ENCODE measurements at places on chromosomes 6 and 20.

- peak; percentile 90 for DNase-seq
Measured at GRCh38 chr6:11460837-11461661, 76.5 kb upstream of the TMEM170B start.

DNA sequence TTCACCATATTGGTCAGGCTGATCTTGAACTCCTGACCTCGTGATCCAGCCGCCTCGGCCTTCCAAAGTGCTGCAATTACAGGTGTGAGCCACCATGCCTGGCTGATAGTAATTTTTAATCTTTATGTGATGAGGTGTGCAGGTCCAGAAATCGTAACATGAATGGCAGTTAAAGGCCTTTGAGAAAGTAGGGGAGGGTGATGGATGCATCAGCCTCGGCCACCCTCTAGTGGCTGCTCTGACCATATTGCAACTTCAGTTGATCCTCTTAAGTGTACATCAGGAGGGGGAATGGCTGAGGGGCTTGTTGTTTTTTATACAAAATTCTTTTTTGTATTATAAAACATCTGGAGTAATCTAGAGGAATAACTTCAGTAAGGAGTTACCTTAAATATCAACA is 193.0 kb downstream of the ZFAND3 start:
- peak; percentile 63 for DNase-seq

DNA sequence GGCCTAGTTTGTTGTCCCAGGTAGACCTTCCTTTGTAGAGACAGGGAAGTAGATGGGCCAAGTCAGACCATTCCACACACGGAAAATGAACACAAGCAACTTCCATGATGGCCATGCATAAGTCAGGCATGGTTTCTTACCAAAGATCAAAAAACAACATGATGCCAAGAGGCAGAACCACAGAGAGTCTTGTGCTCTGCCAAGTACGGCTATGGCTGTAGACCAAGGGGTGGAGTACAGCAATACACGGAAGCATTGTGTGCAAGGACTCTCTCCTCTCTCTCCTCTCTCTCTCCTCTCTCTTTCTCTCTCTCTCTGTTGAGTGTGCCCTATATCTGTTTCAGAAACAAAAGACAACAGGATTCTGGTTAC is 4.8 kb upstream of the DUSP22 start:
- no peak for DNase-seq

GRCh38 chr6:9139746-9140145 is 704.4 kb upstream of the SLC35B3 start:
- DNase-seq, result no peak

GRCh38 chr6:139133262-139134063 is 1.4 kb upstream of the HECA start:
- peak; percentile 73 for DNase-seq

GRCh38 chr20:54172856-54173652 is 732 bp downstream of the CYP24A1 start:
- no peak for DNase-seq

DNA sequence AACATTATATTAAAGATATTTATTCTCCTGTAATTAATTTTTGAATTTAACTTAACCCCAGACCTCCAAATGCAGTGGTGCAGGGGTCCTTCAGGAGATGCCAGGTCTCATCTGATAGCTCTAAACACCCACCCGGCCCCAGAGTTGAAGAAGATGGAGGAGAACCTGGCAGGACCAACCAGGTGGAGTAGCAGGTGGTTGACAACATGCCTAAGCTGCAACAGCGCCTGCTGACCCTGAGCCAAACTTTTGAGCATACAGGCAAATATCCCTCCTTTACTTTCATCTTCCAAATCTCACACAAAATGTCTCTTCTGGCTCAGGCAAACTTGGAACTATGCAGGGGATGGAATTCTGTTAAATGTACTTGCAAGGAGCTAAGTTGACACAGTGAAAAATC is 145.3 kb upstream of the TCF21 start:
- no peak for DNase-seq

DNA sequence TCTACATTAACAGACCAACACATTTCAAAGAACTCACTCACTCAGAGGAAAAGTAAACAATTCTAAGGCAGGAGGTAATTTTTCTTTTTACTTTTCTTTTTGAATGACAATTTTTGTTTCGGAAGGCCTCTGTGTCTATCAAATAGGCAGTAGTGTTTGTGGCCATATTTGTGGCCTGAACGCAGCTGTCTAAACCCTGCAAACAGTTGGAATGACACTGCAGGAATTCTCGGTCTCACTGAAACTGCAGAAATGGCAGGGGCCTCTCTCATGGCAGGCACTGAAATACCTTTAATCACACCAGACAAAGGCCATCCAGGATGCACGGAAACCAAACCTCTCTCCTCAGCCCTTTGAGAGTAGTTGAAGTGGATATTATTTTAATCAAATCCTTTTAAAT is 30.4 kb downstream of the FYN start:
- no peak for DNase-seq

DNA sequence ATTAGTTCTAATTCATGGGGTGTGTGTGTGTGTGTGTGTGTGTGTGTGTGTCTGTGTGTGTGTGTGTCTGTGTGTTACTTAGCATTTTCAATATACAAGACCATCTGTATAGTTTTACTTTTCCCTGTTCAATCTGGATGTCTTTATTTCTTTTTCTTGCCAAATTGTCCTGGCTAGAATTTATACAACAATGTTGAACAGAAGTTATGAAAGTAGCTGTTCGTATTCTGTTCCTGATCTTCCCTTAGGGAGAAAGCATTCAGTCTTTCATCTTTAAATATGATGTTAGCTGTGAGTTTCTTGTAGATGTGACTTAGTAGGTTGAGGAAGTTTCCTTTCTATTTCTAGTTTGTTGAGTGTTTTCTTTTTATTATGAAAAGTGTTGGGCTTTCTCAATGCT is 334.7 kb upstream of the RNF24 start:
- no peak for DNase-seq

- no peak for DNase-seq
Measured at GRCh38 chr6:121437851-121438651, 2.6 kb downstream of the GJA1 start.

- DNase-seq, result no peak
Measured at GRCh38 chr6:68919537-68919936, 284.5 kb downstream of the ADGRB3 start.

DNA sequence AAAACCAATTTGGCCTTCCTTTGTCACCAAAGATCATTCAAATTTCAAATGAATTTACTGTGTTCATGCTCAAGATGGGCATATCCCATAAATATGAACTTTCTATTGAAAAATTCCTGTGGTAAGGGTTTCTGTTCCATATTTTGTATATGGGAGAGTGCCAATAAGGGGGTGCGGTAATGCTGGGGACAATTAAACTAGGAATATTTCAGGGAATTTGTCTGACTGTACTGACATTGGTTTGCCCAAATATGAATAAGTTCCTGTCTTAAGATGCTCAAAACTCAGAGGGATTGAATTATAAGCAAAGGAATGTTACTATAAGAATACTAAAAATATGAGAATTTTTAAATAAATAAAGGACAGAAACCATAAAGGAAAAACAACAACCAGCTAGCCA is 553.0 kb upstream of the MARCKS start:
- DNase-seq, result no peak

DNA sequence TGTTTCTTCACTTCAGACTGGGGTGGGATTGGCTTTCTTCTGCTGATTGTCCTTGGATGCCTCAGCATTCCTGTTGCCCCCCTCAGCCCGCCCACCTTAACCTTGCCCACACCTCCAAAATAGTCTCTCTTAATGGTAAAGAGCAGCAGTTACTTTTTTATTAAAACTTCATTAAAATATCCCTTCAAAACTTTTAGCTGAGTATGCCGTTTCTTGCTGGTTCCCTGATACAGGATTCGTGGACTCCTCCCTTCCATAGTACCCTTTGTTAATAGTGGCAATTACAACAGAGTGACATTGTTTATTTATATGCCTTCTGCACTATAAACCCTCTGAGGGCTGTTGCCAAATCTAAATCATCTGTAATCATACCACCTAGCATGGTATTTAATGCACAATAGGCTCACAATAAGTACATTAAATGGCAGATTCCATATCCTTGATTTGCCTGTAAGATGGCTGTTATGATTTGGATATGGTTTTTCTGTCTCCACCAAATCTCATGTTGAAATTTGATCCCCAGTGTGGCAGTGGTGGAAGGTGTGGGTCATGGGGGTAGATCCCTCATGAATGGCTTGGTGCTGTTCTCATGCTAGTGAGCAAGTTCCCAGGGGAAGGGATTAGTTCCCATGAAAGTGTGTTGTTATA is 3.5 kb upstream of the MOCS1 start:
- DNase-seq, result no peak
